Lung microvascular endothelial cell (primary cell): ENCODE measurements at places on chromosomes 7 and 10. TPM values are rescaled to one million over a fixed set of nuclear protein-coding genes. Genes with fewer than 3 reads are reported as not detected.

RGS10 gene
- total RNA-seq, result 0.99 and 8.7 TPM in 2 replicates

NRG3 gene
- total RNA-seq, result 5.2 and 10.7 TPM in 2 replicates

CALHM3 gene
- not detected in 2 replicates for total RNA-seq

MAGI2 gene
- total RNA-seq, result 0.40 and 0.44 TPM in 2 replicates

ITIH2 gene
- total RNA-seq, result not detected in 2 replicates

GIGYF1 gene
- total RNA-seq, result 8.1 and 14.9 TPM in 2 replicates
